ENCODE measurements at places on chromosomes 4 and X. TPM values are rescaled to one million over a fixed set of nuclear protein-coding genes. Genes with fewer than 3 reads are reported as not detected.

TRIM75 gene
- total RNA-seq: not detected

NPNT gene
- 1.1 TPM for total RNA-seq

SMARCAD1 gene
- 14.5 TPM for total RNA-seq

AR gene
- 2.7 TPM for total RNA-seq

OSTC gene
- total RNA-seq: 291 TPM

CT45A1 gene
- total RNA-seq: not detected

GRIA2 gene
- 0.59 TPM for total RNA-seq

GYG2 gene
- total RNA-seq: 4.9 TPM

DMP1 gene
- total RNA-seq: not detected

ASB11 gene
- not detected for total RNA-seq

PDLIM3 gene
- total RNA-seq: 307 TPM

Measured in smooth muscle cell of the coronary artery (primary cell).